ENCODE measurements at places on chromosomes 5 and 9.
A peak's percentile ranks its signal among the peaks of the same experiment; 100 is the strongest.

DNA sequence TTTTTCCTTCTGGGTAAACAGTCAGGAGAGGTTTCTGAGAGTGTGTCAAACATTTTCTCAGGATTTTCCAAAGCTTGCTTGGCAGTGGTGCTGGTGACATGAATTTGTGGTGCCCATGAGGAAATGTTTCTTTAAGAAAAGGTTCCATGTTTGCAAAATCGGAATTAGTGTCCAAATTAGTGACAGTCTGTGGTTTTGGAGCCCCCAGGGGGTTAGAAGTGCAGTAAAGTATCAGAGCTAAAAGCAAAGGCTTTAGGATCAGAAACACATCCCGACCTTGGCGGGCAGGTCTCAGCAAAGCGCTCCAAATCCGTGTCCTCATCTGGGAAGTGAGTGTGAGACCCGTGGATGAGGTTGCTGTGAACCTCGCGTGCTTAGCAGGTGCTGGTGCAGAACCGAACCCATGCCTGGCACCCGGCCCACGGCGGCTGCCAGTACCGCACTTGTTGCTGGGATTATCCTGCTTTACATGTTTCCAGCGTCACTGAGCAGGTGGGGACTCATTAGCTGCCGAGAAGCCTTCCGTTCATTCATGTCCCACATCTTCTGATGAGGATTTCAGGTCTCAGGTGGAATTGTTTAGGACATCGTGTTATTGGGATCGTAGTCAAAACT lies 70.8 kb upstream of the COL5A1 start:
- no peak for DNase-seq

DNA sequence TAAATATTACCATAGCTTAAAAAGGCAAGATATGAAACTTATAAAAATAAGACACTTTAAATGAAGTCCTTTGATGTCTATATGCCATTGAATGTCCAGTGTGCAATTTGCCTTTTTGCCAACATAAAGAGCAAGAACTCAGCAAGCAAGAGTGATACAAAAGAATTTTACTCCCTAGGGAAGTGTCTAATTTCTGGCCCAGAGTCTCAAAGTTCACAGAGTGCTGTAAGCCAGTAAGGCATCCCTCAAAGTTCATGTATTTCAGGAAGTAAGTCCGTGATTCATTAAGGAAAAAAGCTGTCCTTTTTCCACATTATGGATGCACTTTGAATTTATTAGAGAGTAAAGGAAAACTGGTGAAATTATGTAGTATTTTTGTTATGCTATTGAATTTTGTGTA lies 185.2 kb downstream of the CCDC171 start:
- no peak for DNase-seq

DNA sequence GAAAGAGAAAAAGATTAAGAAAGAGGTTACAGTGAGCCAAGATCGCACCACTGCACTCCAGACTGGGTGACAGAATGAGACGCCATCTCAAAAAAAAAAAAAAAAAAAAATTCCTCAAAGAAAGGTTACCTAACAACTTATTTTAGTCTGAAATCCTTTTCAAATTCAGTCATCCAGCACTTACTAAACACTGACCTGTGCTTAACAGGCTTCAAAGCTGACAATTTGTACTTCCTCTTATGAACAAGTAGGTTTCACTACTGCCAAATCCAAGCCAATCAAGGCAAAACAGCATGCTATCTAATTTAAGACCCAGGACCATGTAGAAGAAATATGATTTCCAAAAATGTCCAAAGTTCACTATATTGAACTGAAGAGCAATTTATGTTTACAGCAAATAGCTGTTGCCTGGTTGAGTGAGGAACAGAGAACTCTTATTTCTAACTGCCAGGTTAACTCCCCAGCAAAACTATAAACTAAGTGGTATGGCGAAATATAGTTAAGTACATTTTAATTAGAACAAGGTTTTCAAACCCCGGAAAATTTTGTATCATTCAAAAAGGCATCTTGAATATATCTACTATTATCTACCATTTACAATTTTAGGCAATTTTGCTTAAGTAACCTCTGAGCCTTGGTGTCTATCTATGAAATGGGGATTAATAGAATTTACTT lies 13.4 kb downstream of the PWWP2A start:
- no peak for DNase-seq

DNA sequence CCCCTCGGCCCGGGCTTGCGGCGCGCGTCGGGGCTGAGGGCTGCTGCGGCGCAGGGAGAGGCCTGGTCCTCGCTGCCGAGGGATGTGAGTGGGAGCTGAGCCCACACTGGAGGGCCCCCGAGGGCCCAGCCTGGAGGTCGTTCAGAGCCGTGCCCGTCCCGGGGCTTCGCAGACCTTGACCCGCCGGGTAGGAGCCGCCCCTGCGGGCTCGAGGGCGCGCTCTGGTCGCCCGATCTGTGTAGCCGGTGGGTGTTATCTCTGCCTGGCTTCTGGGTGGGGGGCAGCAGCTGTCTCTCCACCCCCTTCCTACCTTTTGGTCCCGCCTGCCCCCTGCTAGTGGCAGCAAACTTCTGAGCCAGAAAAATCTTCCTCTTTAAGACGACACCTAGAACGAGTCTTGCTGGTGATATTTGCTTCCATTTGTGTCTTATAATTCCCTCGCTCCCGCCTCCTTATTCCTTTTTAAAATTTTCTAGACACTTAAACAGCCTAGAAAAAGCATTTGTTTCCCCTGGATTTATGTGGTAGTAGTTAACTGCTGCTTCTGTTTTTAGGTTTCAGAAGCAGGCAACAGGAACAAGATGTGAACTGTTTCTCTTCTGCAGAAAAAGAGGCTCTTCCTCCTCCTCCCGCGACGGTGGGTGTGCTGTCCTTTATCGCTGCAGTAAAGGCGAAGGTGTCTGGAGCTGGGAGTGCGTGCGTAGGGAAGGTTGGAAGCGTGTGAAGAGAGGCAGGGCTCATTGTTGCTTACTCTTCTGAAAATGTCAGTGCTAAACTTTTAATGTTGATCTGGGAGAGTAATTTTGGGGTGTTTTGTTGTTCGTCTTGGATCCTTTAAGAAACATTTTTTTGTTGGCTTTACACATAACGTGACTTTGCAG lies 554 bp downstream of the JAK2 start:
- DNase-seq: peak; percentile 77

GRCh38 chr5:144122641-144123040 lies 47.8 kb downstream of the YIPF5 start:
- no peak for DNase-seq

DNA sequence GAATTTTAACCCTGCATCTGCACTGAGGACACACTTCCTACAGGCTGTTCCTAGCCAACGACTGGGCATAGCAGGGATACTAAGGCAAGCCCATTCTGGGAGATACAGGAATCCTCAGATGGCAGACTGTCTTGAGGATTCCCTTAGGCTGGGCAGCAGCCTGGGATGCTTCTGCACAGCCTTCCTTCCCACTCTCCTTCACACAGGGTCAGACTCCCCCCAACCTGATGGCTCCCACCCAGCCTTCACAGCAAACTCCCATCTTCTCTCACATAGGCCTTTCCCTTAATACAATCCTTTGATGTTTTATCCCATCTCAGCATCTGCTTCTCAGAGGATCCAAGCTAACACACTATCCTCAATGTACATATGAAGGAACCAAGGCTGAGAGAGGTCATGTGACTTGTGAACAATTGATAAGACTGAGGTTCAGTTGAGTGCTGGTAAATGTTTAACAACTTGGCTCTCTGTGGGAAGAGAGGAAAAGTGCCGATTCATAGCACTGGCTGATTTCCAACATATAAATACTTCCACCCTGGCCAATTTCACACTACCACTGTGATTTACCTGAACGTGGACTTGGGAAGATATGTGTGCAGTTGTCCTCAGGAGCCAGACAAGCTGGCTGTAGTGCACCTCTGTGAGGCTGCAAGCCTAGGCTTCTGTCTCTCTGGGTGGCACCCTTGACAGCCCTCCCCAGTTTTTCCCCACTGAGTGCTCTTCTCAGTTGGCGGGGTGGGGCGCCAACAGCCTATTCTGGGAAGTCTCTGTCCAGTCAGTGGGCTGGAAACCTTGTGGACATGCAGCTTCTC lies 120.2 kb upstream of the TRIM32 start:
- DNase-seq: peak; percentile 32

DNA sequence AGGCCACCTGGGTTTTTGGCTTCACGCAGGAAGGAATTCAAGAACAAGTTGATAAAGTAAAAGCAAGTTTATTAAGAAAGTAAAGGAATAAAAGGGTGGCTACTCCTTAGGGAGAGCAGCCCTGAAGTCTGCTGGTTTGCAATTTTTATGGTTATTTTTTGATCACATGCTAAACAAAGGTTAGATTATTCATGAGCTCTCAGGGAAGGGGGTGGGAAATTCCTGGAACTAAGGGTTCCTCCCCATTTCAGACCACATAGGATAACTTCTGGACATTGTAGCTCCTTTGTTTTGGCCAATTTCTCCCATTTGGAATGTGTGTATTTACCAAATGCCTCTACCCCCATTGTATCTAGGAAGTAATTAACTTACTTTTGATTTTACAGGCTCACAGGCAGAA lies 63.9 kb upstream of the SYK start:
- no peak for DNase-seq

DNA sequence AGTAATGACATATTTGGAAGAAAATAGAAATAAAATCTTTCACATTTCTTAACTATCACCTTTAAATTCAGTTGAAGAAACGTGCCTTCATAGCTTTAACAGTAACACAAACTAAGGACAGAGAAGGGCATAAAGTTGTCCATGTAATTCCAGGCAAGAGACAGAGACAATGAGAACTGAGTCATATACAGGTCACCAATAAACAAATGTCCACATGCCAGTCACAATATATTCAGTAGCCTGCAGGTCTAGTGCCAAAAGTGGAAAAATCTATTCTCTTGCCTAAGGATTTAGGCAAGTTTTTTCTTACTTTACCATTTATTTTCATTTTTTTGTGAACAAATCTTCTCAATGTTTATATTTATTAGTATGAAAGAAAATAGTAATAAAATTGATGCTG lies 1711.5 kb upstream of the NUDT12 start:
- no peak for DNase-seq

- no peak for DNase-seq
Measured at GRCh38 chr9:84339503-84339902, 1.1 kb downstream of the SLC28A3 start.

GRCh38 chr5:36478646-36479317 lies 127.6 kb upstream of the SLC1A3 start:
- no peak for DNase-seq

GRCh38 chr9:20041697-20042081 lies 252.9 kb upstream of the SLC24A2 start:
- DNase-seq: no peak

GRCh38 chr5:80348171-80348570 lies 28.4 kb downstream of the SPZ1 start:
- no peak for DNase-seq

- DNase-seq: no peak
Measured at GRCh38 chr9:108620767-108621166, 235.0 kb downstream of the ACTL7B start.

DNA sequence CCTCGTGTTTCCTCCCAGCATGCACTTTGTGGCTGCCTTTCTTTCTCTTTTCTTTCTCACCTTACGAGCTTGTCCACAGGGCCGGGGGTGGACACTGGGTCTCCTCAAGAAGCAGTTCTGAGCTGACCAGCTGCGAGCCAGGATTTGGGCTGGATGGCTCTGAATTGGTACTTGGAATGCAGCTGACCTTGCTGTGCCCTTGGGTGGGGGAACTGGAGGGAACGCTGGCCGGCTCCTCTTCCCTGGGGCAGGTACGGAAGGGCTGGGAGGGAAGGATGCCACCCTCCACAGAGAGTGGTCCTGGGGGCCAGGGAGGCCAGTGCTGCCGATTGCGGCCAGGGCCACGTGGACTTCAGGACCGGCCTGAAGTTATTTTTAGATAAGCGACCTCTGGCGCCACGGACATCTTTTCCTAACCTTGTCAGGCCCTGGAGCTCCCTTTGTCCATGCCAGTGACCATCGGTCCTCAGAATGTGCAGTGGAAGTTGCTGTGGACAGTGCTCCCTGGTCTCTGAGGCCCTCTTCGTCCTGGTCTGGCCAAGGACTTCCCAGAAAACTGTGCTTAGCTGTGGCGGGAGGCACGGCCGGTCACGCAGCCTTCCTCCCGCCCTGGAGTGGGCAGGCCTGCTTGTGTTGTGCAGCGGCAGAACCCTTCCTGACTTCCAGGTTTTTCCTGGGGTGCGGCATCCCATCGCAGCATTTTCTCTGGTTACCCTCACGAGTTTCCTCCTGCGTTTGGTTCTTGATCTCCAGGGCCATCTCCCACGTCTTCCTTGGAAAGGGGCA lies 13.5 kb upstream of the AHRR start:
- no peak for DNase-seq

- no peak for DNase-seq
Measured at GRCh38 chr5:144361406-144361805, 190.7 kb downstream of the KCTD16 start.

DNA sequence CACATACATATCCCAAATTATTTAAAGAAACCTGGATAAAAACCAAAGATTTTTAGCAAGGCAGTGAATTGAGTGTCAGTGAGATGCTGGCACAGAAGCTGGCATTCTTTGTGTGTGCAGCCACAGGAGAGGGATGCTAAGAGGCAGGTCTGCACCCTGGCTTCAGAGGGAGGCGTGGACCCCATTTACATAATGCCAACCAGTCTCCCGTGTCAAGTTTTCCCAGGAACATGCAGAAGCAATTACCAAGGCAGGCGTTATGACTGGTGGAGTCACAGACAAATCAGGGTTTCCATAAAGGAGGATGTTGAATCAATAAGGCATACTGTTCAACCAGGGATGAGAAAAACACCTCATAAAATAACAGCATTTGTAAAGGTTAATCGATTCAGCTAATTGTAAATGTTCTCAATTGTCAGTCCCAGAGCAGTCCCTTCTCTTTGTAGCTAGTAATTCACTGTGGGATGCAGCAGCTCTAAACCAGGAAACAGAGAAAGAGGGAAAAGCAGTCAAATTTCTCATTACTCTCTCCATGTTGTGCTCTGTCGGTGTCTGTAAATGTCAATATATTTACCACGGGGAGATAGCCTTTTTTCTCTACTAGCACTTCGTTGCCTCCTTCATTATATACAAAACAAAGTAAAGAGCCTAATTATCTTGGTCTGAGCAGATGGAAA lies 452.4 kb upstream of the GRAMD2B start:
- no peak for DNase-seq

DNA sequence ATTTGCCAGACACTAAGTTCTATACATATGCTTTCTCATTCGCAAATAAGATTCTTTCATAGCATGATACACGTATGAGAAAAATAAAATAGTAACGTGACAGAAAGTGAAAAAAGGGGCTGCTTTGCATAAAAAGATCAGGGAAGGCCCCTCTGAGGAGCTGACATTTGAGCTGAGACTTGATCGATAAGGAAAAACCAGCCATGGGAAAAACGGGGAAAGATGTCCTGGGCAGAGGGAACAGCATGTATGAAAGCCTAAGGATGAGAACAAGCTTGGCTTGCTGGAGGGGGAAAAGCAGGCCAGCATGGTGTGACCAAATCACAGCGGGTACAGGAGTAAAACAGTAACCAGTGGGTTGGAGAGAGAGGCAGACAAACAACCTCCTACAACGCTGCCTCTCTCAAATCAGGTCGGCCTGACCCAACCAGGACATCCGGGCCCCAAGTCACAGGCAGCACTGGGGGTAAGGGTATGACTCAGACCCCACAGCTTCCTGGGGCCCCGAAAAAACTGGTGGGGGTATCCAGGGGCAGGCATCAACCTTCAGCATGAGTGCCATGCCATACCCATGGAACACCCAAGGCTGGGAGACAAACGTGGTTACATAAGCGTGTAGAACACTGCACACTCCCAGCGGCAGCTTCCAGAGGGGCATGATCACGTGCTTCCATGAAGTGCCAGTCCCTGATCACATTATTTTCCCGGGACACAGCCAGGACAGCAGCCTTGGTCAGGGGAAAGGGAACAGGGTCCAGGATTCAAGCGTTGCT lies 2.2 kb downstream of the TNIP1 start:
- DNase-seq: no peak
